ENCODE measurements at places on chromosomes 6 and 20. TPM values are rescaled to one million over a fixed set of nuclear protein-coding genes. Genes with fewer than 3 reads are reported as not detected.

Gene RPS10
- 2,931 TPM for polyA plus RNA-seq

Gene HLA-DQA1
- polyA plus RNA-seq = 98.1 TPM

Gene EYS
- polyA plus RNA-seq = not detected

Gene DNMT3B
- polyA plus RNA-seq = 0.39 TPM

Gene SLC17A3
- not detected for polyA plus RNA-seq

Gene MDFI
- polyA plus RNA-seq = not detected

Gene SLC22A16
- 0.61 TPM for polyA plus RNA-seq

GRCh38 chr20:63117661-63118302 lies 98.1 kb downstream of the YTHDF1 start:
- DNase-seq = no peak

DNA sequence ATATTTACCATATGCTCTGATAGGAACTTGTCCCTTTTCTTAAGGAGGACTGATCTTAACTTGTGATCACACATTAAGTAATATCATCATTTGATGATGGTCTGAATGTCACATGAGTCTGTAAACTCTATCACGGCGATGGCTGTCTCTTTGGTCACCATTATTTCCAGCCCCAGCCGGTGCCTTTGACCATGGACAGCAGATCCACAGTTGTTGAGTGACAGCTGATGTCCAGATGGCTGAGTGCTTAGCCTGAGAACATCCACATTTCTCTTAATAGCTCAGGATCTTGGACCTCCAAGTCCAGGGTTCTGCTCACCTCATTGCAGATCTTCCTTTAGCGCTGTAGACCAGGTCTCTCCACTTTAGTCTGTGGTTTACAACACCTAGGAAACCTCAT lies 171.0 kb downstream of the TBC1D7 start:
- no peak for DNase-seq

All from CD14-positive monocyte (primary cell).